ENCODE measurements at places on chromosomes 6 and 20.

- no peak for DNase-seq
These were observed 145.6 kb upstream of the MANEA start for GRCh38 chr6:95431637-95432228.

GRCh38 chr6:109788687-109789086 is 97.6 kb downstream of the FIG4 start:
- no peak for DNase-seq

- DNase-seq = no peak
These were observed 664.2 kb upstream of the PTCHD4 start for GRCh38 chr6:48775157-48775556.

DNA sequence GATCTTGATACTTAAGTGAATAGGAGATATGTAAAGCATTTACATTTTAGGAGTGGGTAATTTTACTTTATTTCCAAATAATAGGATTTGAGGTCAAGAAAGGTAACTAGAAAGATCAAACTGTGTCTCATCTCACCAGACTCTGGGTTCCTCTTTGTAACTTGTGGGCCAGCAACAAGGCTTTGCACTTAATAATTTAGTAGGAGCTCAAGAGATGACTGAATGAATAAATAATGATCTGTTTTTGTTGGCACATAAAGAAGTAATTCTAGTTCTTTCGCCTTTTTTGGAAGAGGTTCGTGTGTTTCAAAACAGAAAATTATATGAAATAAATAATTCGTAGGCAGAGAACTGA is 67.4 kb upstream of the FABP7 start:
- no peak for DNase-seq

- DNase-seq = no peak
These were observed 18.2 kb downstream of the SCGN start for GRCh38 chr6:25670208-25670607.

- no peak for DNase-seq
These were observed 66.5 kb downstream of the DLGAP4 start for GRCh38 chr20:36372666-36373065.

DNA sequence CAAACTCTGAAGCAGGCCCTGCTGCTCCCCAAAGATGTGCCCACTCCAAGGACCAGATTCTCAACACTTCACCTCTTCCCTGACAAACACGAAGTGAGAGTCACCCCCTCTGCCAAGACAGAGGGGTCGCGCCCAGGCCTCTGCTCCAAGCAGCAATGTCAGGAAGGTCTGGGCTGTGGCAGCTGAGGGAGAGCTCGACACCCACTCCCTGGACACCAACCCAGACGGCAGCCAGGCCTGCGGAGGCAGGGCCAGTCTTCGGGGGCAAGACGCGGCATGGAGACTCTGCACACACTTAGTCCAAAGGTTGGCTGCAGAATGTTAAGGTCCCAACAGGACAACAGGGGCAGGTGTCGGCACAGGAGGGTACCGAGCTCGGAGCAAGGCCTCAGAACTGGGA is 144.2 kb downstream of the DLL1 start:
- no peak for DNase-seq

- no peak for DNase-seq
These were observed 61.1 kb downstream of the FAM217A start for GRCh38 chr6:4017834-4018170.

- no peak for DNase-seq
These were observed 150.7 kb upstream of the BTBD3 start for GRCh38 chr20:11766961-11767360.

- no peak for DNase-seq
These were observed 7.8 kb downstream of the TSPYL4 start for GRCh38 chr6:116246089-116246488.

- DNase-seq = no peak
These were observed 46.2 kb upstream of the BCLAF1 start for GRCh38 chr6:136335736-136336363.

- no peak for DNase-seq
These were observed 777.7 kb downstream of the C6orf118 start for GRCh38 chr6:164531736-164532135.

- no peak for DNase-seq
These were observed 57.4 kb downstream of the PREP start for GRCh38 chr6:105345506-105345905.
